ENCODE measurements at places on chromosomes 2 and 18.

DNA sequence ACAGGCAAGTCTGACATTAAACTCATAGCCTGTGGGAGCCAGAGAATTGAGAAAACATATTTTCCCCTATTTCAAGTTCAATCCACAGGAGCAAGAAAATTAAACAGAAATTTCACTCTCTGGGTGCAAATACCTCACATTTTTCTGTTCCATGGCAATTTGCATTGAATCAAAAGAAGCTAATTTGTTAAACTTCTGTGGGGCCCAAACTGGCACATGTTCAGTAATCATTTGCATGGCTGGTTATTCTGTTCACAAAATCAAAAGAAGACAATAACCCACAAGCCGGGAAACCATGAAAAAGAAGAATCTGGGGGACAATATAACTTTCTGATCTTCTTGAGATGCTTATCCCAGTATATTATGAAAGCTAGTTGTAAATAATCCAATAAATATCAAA lies 363.1 kb downstream of the LRP1B start:
- no peak for DNase-seq

DNA sequence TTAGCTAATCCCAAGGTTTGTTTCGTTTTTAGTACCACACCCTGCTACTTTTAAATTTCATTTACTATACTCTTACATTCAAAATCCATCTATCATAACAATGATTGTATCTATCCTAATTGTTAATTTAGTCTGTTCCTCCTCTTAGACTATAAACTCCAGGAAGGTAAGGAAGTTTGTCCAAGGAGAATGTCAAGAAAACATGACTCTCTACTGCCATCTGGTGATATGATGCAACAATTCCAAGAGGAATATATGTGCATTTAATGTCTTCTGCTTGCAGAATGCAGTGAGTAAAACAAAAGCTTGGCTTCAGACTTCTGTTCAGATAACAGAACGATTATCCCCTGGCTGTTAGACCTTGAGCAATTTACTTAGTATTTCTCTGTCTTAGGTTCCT lies 1267.1 kb downstream of the LRP1B start:
- peak; percentile 72 for DNase-seq

GRCh38 chr2:70936979-70937811 lies 1.5 kb downstream of the ATP6V1B1 start:
- no peak for DNase-seq

GRCh38 chr2:196208915-196209314 lies 37.5 kb upstream of the STK17B start:
- DNase-seq, result no peak

DNA sequence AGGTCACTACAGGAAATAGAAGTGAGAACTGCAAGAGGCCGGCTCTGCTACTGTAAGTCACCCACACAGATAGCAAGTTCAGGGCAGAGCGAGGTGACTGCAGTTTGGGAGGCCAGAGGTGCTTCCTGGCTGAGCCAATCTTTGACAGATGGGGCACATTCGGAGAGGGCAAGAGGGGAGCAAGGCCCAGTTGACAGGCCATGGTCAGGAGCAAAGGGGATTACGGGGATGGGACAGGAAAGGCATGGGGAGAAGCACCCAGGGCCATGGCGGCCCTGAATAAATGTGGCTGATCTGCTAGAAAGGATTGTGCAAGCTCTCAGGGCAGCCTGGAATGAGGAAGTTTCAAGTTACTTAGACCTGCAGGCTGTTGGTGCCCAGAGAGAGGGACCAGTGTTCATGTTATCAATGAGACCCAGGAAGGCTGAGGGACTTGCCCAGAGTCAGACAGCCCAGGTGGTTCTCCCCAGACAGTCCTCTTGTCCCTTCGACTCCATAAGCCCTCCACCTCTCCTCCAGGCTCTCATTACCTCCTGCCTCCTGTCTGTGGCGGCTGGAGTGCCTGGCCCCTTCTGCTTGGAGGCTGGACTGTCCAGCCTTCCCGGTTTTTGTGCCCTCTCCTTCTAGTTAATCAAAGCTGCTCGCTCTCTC lies 123.3 kb downstream of the CTIF start:
- DNase-seq, result no peak
